ENCODE measurements at places on chromosomes 5 and 9.

GRCh38 chr5:112348915-112349314 lies 70.2 kb downstream of the EPB41L4A start:
- DNase-seq = no peak

GRCh38 chr5:169243651-169244422 lies 57.1 kb downstream of the SLIT3 start:
- no peak for DNase-seq

- no peak for DNase-seq
Observed at GRCh38 chr5:117615226-117615625, 1040.6 kb upstream of the SEMA6A start.

DNA sequence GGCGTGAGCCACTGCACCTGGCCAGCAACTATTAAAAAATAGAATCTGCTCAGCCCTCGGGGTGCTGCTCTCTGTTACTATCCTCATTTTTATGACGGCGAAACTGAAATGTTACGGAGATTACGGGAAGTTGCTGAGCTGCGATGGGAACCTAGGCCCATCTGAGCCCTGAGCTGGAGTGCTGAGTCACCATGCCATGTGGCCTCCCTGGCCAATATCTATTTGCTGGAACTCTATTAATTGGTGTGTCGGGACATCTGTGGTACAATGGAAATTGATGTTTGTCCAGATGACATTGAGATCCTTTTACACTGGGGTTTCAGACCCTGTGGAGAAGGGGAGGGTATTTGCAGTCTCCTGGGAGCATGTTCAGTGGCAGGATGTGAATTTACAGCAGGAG lies 8.1 kb downstream of the PRDM12 start:
- no peak for DNase-seq

- DNase-seq = no peak
Observed at GRCh38 chr5:53783624-53784228, 223.3 kb downstream of the NDUFS4 start.

- DNase-seq = no peak
Observed at GRCh38 chr5:10607666-10608073, 43.8 kb downstream of the ANKRD33B start.

- no peak for DNase-seq
Observed at GRCh38 chr5:136802383-136802782, 437.0 kb upstream of the TRPC7 start.

- no peak for DNase-seq
Observed at GRCh38 chr5:160044391-160044804, 35.5 kb downstream of the TTC1 start.

GRCh38 chr5:127838661-127839060 lies 135.5 kb downstream of the CCDC192 start:
- DNase-seq = no peak

DNA sequence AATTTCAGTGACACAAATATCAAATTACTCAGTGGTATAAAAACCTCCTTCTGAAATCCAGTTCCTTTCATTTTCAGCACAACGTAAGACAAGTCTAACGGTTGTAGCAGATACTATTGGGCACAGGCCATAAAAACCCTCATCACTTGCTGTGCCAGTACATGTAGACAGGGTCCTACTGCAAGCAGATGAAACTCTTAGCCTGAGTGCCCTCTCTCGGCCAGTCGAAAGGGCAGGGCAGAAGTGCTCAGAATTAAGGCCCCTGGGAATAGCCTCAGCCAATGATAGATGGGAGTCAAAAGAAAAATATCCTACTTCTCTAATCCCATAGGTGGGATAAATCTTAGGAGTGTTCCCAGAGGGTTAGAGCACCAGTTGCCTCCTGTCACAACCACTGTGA lies 168.5 kb upstream of the FER start:
- DNase-seq = no peak

DNA sequence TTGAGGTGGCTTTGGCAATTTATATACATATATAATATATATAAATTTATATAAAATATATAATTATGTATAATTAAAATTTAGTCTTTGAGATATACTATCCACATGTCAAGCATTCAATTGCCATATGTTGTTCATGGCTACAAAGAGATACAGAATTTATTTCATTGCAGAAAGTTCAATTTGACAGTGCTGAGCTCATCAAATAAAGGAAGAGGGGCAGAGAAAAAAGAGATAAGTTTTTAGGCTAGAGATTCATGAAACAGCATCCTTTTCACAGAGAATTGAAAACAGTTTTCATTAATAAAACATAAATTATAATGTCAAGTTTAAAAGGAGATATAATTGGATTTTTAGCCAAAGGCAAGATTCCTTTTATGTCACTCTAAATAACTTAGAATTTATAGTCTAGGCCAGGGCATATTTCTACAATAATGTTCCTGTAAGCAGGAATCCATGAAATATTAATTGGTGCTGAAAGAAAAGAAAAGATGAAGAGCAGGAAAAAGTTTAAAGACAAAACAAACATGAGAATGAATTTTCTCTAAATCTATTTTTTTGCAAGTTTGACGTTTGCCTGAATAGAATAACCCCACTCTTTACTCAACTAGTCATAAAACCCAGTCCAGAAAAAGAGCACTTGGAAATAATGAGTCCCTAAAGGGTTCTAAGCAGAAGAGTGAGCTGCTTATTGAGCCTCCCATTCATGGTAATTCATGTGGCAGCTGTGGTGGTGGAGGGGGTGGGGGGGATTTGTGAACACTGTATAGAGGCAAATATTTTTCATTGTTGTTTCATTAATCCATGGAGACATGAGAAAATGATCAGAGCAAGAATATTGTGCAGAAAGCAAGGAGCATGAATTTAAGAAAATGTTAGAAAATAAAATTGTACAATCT lies 1279.5 kb downstream of the CDH12 start:
- no peak for DNase-seq

GRCh38 chr5:160694896-160695295 lies 157.1 kb downstream of the ATP10B start:
- DNase-seq = no peak

DNA sequence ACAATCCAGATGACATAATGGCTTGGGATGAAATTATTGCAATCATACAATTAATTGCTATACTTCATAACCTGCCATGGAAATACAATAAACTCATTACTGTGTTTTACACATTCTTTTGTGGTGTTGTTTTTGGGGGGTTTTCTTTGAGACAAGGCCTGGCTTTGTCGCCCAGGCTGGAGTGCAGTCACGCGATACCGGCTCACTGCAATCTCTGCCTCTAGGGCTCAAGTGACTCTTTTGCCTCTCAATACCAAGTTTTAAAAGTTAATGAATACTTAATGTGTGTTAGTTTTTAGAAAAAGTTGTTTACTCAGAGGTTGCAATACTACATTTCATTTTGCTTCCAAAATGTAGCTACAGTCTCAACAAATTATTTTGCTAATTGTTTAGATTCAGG lies 598.4 kb downstream of the CHSY3 start:
- DNase-seq = no peak

- DNase-seq = no peak
Observed at GRCh38 chr9:138104251-138105122, 226.9 kb downstream of the CACNA1B start.

DNA sequence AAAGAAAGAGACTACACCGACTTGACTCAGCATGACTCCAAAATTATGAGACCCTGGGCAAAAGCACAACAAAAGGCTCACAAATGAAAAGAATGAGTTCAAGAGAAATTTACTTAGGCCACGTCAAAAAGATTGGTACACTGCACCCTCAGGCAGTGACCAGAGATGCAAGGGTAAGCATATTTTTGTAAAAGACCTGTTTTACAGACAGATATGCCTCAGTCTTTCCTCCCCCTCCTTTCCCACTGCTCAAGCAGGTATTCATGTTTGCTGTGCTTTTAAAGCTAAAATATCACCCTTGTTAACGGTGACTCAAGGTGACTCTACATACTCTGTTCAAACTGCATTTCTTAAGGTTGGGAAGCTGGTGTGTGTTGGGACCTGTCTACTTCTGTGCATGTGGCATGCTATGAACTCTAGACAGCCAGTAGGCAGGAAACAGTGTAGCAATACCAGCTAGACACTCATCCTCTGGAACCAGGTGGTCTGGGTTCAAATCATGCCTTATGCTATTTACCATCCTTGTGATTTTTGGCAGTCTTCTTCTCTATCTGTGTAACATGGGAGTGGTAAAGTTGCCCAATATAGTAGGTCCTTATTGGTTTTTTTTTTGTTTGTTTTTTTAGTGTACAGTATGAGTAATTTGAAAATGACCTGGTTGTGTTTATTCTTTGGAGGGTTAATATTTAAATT lies 98.7 kb downstream of the TLE4 start:
- no peak for DNase-seq

DNA sequence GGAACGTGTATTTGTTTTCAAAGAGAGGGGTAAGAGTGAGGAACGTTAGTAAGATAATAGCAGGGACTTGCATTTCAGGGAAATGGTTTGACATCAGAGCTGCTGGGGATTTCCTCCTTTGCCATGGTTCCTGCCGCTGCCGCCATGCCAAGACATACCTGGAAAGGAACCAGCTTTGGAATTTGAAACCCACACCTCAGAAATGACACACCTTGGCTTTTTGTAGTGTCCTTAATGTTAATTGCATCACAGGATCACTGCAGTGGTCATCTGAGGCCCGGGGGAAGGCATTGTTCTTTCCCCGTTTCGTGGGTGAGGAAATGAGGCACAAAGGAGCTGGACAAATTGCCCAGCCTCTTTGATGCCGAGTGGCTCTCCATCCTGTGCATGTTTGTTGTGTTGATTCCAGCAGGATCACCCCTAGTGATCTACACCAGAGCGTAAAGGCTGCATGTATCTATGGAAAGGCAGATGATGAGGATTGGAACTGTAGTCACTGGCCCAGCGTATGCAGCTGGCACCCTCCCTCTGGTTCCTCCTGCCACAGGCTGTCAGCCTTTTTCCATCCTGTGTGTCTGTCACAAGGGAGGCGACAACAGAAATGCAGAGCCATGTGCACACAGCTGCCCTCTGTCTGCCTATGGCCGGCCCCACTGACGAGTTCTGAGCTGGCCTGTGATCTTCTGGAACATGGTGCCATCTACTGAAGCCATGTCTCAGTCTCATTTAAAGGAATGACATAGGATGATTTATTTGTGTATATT lies 37.8 kb downstream of the SLC46A2 start:
- no peak for DNase-seq

GRCh38 chr9:30198463-30199309 lies 2185.8 kb upstream of the ACO1 start:
- DNase-seq = no peak

GRCh38 chr5:141870871-141871270 lies 7.3 kb downstream of the PCDH1 start:
- no peak for DNase-seq

DNA sequence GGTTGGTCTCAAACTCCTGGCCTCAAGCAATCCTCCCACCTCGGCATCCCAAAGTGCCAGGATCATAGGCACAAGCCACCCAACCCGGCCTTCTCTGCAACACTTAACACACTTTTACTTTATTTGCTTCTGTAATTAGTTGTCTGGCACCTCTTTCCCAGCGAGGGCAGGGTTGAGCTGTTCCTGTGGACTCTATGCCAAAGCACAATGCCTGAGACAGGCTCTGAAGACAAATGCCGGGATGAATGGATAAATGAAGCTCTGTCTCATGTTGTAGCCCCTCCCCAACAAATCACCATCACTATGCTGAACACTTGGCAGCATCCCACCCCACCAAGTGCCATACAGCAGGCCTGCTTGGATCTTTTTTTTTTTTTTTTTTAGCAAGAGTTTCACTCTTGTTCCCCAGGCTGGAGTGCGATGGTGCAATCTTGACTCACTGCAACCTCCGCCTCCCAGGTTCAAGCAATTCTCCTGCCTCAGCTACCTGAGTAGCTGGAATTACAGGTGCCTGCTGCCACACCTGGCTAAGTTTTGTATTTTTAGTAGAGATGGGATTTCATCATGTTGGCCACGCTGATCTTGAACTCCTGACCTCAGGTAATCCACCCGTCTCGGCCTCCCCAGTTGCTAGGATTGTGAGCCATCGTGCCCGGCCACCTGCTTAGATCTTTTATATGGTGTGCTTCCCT lies 21.3 kb downstream of the GPX3 start:
- no peak for DNase-seq

DNA sequence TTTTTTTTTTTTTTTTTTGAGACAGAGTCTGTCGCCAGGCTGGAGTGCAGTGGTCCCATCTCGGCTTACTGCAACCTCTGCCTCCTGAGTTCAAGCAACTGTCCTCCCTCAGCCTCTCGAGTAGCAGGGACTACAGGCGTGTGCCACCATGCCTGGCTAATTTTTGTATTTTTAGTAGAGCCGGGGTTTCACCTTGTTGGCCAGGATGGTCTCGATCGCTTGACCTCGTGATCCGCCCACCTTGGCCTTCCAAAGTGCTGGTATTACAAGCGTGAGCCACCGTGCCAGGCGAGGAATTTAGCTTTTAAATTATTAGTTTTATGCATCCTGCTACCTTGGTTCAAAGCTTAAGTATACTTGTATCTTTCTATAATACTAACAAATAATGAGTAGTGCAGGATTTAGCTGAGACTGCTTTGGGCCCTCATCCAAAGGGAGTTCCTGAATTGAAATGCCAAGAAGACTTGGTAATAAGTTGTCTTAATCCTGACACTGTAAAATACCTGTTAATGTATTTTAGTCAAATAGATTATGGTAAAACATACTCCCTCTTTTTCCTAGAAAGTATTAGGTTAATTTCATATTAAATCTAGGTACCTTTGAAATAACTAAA lies 5.0 kb downstream of the CDC42SE2 start:
- no peak for DNase-seq

- no peak for DNase-seq
Observed at GRCh38 chr5:432928-433791, 9.8 kb upstream of the EXOC3 start.

DNA sequence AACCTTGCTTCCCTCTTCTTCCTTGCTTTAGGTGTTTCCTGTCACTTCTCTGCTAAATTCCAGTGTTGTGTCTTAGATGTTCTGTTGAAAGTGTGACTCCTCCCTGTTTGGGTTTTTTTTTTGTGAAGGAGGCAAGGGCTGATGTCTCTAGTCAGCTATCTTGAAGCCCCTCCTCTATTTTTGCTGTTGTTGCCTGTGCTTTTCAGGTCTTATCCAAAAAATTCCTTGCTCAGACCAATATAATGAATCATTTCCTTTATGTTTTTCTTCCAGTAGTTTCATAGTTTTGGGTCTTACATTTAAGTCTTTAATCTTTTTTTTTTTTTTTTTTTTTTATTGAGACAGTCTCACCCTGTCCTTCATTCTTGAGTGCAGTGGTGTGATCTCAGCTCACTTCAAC lies 22.3 kb downstream of the RIC1 start:
- DNase-seq = no peak

GRCh38 chr5:149405550-149406202 lies 26.6 kb upstream of the IL17B start:
- no peak for DNase-seq

DNA sequence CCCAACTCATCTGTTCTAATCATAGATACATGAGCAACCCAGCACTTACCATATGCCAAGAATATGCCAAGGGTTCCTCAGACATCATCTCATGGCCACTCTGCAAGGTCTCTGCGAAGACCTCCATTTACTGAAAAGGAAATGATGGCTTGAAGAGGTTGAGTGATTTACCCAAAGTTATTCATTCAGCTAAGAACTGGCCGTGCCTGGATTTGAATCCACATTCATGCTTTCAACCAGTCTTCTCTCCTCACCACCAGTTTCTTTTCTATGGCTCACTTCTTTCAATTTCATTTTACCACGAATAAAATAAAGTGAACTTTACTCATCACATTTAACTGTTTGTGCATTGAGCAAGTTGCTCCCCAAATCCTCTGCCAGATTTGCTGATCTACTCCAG lies 27.2 kb upstream of the FOXI1 start:
- DNase-seq = no peak

Measured in COR-L47 (cell line).